ENCODE measurements at places on chromosomes 2 and 18. TPM values are rescaled to one million over a fixed set of nuclear protein-coding genes. Genes with fewer than 3 reads are reported as not detected.

FSIP2 gene
- total RNA-seq = 0.78 TPM

CD8A gene
- 1.2 TPM for total RNA-seq

KYNU gene
- total RNA-seq = 9.4 TPM

SH3RF3 gene
- total RNA-seq = 13.0 TPM

TLX2 gene
- 0.99 TPM for total RNA-seq

POMC gene
- 8.3 TPM for total RNA-seq

GCG gene
- not detected for total RNA-seq

CD226 gene
- 2.7 TPM for total RNA-seq

DNA sequence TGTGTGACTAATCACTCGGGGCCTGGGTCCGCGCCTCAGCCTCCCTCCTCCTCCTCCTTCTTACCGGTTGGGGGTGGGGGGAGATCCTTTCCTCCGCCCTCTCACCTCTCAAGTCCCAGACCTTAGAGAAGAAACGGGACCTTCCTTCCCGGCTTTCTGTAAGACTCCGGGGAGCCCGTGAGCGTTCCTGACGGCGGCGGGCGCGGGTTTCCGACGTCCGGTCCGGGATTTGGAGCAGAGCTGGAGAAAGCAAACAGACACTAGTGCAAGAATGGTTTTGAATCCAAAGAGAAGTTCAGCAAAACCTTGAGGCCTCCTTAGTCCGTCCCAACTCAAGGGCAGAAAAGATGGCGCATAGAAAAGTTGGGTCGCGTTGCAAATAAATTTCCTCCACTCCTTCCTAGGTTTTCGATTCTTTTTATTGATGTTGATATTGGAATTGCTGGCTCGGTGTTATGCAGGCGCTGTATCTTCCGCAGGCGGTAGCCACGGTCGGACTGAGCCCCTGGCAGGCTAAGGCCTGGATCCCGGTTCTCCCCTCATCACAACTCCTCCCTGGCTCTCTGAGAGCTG lies 2.0 kb downstream of the DLX1 start:
- no peak for DNase-seq

- peak; percentile 26 for DNase-seq
Measured at GRCh38 chr2:217092710-217093379, 233.0 kb upstream of the TNP1 start.

- DNase-seq = no peak
Measured at GRCh38 chr2:72956936-72957335, 39.6 kb downstream of the EMX1 start.

DNA sequence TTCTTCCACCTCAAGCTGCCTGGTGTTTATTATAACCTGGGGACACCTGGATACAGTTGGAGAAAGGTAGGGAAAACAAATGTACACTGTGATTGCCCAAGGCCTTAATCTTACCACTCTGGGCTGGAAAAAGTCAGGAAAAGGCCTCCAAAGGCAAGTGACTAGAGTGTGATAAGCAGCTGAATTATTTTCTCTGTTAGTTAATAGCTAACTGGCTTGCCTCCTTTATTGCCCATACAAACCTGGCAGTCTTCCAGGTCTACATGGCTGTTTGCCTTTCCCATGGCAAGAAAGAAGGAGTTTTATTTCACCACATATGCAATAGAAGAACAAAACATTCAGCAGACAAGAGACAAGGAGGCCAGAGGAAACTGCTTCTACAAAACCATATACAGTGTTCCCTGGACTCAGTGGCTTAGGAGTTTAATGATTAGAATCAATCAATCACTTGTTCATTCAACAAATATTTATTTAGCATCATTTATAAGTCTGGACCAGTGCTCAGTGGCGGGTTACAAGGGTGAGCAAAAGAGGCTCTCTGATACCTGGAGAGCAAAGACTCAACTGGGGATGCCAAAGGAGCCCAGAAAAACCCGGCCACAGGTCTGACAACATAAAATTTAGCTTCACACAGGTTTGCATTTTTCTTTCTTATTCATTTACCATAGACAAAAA lies 27.5 kb upstream of the SUCLG1 start:
- DNase-seq = no peak

GRCh38 chr18:49560624-49561288 lies 1.1 kb upstream of the LIPG start:
- DNase-seq = no peak

GRCh38 chr2:48711343-48711742 lies 44.2 kb downstream of the LHCGR start:
- no peak for DNase-seq

DNA sequence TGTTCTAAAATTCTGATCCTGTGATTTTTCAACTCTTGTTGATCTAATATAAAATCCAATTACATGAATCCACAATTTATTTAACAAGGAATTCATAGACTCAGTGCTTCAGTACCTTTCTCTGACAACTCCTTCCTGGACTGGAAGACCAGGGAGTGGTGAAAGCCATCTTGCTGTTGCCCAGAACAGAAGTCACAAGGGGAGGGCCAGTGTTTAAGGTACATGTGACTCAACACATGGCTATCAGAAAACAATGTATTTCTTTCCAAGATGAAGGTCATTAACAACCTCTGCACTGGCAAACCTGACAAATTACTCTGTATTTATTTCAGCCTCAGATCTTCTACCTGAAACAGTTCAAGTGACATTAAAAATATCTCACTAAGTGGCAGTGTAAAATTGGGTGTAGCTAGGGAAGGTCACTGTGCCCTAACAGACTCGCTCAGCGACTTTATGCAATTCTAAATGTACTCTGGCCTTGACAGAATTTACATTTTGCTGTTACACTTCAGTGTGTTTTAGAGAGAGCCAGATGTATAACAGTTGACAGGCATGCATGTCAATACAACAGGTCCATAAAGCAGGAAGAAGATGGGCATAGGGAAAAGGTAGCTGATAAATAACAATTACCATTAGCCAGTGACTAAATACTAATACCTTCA lies 75.4 kb downstream of the NCKAP5 start:
- no peak for DNase-seq

- DNase-seq = no peak
Measured at GRCh38 chr18:46298511-46298910, 194.3 kb downstream of the HAUS1 start.

DNA sequence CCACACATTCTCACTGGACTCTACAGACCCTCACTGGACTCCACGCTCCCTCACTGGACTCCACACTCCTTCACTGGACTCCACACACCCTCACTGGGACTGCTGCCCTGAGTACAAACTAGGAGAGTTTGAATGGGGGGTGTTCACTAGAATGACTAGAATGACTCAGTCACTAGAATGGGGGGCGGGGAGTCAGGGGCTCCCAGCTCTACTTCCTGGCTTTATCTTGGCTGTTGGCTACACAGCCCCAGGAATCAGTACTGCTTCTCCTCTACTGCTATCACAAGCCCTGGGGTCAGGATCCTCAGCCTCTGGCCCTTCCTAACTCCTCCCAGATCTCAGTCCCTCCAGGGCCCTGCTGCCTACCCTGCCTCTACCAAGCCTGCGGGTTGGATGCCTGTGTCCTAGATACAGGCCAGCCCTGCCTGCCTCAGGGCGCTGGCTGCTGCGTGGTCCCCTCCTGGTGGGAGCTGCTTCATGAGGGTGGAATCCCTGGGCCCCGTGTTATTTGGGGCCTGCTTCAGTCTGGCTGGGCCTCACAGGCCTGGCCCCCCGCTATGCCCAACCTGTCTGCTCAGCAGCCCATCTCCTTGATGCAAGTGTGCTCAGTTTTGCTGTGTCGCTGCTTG lies 7.8 kb downstream of the PTMA start:
- no peak for DNase-seq

DNA sequence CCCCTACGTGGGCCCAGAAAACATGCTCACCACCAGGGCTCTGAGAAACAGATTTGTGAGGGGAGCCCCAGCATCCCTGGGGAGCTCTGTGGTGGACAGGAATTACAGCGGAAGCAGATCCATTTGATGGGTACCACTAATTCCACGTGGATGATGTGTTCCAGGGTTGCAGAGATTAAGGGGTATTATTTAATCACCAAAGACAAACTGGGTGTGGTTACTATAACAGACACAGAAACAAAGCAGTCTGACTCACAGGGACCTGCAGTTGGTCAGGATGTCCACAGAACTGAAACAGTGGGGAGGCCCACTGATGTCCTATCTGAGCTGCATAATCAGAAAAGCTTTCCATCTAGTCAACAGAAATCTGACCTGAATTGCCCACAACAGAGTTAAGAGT lies 65.8 kb downstream of the PSMG2 start:
- no peak for DNase-seq

DNA sequence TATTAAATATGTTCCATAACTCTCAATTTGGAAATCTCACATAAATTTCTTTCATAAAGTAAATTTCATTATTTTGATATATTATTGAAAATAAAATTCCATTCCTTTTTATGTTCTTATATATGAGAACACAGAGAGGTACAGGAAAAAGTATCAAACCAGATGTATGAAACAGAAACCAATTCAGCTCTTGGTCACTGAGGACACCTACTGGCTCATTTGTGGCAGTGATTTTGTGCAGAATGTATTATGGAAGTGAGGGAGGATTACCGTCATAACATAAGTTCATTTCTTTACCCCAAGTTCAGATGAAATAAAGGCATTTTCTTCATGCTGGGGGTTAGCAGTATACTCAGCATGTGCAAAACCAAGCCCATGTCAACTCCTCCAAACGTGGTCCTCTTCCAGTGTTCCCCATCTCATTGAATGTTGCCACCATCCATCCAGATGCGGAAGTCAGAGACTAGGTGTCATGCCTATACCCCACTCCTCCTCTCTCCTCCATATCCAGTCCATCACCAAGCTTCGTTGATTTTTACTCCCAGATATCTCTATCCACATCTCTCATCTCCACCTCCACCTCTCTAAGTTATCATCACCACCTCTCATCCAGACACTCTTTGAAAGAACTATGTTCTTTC lies 41.7 kb upstream of the MALL start:
- no peak for DNase-seq

GRCh38 chr18:33853187-33853586 lies 275.2 kb downstream of the ASXL3 start:
- no peak for DNase-seq

DNA sequence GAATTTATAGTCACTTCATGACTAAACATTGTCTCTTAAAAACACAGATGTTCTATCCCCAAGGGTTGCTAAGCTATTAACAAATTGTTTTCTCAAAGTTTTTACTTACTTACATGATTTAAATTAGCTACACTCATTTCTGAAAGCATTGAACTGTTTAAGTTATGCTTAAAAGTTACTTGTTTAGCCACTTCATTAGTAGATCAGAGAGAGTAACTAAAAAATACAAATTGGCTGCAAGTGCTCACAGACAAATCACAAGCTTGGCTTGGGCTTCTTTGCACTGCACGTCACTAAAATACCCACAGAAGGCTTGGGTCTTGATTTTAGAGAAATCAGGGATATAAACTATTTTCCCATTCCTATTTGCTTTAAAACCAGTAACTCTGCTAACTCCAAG lies 114.1 kb upstream of the SMAD7 start:
- DNase-seq = no peak

- DNase-seq = no peak
Measured at GRCh38 chr2:70607121-70607561, 53.5 kb upstream of the TGFA start.

DNA sequence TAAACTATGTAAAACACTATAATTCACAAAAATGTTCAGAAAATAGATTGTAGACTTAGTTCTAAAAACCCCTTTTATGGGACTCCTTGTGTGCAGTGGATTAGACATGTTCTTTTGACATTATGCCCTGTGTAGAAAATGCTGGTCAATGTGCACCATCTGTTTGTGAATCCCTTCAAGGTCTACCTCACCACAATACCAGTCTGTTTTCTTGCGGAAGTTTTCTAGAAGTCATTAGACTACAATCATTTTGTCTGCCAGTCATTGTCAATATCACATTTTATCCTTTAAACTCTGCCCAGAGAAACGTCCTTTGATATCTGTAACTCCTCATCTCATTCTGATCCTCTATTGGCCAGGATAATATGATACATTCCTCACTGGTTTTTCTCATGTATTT lies 7.8 kb downstream of the ITGA4 start:
- no peak for DNase-seq

DNA sequence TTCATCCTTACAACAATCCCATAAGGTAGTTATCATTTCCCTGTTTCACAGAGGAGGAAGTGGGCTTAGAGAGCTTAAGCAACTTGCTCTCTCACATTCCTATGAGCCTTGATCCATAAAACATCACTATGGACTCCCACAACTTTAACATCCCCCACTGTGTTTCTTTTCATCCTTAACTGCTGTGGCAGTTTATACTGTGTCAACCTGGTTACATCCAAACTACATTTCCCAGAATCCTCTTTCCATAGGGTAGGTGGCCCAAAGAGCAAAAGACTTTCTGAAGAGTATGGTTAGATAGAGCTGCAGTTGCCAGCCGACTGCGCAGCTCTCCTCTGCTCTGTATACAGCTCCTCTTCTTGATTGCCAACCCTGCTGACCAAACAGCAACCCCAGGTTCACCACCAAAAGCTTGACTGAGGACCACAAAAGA lies 22.5 kb downstream of the MAP3K2 start:
- no peak for DNase-seq

- no peak for DNase-seq
Measured at GRCh38 chr2:47283659-47284058, 119.3 kb upstream of the MSH2 start.

DNA sequence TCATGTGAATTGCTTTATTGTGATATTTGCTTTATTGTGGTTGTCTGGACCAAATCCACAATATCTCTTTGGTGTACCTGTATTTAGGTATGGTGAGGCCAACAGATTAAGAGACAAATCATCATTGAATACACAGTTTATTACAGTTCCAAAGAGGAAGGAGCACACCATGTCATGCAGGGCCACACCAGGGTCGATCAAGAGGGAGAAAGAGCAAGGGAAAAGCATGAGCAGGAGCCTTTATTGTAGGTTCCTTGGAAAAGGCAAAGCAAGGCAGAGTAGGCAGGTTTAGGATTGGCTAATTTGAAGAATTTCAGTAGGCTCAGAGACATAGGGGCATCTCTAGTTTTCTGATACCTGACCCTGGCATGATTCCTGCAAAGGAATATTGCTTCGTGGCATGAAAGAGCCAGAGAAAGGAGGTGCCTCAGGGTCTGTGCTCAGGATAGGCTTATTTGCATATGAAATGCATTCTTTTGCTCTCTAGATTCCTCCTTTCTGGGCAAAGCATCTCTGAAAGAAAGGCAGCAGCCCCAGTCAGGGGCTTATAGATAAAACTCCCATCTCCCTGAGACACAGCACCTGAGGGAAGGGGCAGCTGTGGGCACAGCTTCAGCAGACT lies 214.2 kb upstream of the ERBB4 start:
- DNase-seq = no peak

DNA sequence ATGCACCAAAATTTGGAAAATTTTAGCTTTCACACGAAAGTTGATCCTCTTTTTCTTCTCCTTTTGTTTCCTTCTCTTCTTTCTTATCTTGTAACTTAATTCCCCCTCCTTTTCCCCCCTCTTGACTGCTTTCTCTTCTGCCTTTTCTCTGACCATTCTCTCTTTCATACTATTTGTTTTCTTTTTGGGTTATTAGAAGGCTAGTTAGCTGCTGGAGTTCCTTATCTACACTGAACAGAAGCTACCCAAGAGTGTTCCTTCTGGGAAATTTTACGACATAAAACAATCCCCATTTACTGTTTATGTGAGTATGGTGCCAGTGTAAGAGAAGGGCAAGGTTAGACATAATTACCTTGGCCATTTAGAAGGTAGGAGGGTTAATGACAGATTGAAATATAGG lies 218.4 kb upstream of the DTNA start:
- no peak for DNase-seq
